Karpas-422 (cell line): ENCODE measurements at places on chromosomes 3 and 15. TPM values are rescaled to one million over a fixed set of nuclear protein-coding genes. Genes with fewer than 3 reads are reported as not detected.

GRCh38 chr15:85753261-85753660, 41.5 kb downstream of the KLHL25 start:
- DNase-seq, result no peak

- no peak for DNase-seq
Measured at GRCh38 chr3:188568736-188569135, 414.8 kb downstream of the LPP start.

The HDGFL3 gene
- total RNA-seq, result not detected in 2 replicates

The ZBBX gene
- total RNA-seq, result not detected in 2 replicates

The CATSPER2 gene
- 5.1 and 6.0 TPM in 2 replicates for total RNA-seq

GRCh38 chr15:26954403-26954802, 16.6 kb upstream of the GABRG3 start:
- DNase-seq, result no peak

GRCh38 chr3:71486831-71487230, 96.7 kb downstream of the FOXP1 start:
- DNase-seq, result no peak

The ZNF502 gene
- not detected in 2 replicates for total RNA-seq

The FAM227B gene
- 4.4 and 7.9 TPM in 2 replicates for total RNA-seq

The CRABP1 gene
- not detected in 2 replicates for total RNA-seq

The CFAP20DC gene
- 0.11 TPM in 1 of 2 replicates, not detected in the other for total RNA-seq

The EPHA6 gene
- not detected in 2 replicates for total RNA-seq

DNA sequence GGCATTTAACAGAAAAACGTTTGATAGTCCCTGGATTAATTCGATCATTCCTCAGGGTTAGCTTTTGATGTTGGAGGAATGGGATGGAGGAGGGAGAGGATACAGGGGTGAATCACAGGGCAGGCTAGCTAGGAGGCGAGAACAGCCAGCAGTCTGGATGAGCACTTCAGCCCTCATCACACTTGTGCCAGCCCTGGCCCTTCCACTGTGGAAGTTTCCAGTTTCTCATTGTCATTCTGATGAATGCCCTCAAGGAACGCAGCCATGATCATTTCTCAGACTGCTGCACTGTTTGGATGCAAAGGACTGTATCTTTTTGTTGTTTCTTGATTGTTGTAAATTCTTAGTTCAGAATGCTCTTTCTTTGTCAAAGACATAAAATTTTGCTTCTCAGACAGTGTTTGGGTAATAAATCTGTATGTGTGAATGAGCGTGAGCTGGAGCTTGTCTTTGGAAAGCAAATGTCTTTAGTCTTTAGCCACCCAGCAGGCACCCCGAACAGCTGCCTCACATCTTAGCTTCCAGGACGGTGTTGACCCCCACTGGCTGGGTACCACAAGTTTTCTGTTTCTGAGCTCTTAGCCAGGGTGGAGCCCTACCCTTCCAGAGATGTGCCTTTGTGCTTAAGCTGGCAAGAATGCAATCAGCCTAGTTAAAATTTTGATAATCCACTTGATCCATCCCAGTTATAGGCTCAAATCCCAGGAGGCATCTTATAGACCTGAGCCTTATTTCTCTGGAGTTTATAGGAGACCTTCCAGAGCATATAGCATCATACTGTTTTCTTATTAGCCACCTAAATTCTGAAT, 121.1 kb downstream of the PDCD6IP start:
- DNase-seq, result no peak

DNA sequence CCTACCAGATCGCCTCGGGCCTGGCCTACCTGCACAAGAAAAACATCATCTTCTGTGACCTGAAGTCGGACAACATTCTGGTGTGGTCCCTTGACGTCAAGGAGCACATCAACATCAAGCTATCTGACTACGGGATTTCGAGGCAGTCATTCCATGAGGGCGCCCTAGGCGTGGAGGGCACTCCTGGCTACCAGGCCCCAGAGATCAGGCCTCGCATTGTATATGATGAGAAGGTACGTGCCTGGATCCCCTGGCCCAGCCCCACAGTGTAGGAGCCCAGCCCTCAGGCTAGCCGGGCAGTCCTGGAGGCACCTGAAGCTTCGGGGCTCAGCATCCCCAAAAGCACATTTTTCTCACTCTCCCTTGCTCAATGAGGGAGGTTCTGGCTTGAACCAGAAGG, 135.8 kb downstream of the LRRK1 start:
- no peak for DNase-seq

DNA sequence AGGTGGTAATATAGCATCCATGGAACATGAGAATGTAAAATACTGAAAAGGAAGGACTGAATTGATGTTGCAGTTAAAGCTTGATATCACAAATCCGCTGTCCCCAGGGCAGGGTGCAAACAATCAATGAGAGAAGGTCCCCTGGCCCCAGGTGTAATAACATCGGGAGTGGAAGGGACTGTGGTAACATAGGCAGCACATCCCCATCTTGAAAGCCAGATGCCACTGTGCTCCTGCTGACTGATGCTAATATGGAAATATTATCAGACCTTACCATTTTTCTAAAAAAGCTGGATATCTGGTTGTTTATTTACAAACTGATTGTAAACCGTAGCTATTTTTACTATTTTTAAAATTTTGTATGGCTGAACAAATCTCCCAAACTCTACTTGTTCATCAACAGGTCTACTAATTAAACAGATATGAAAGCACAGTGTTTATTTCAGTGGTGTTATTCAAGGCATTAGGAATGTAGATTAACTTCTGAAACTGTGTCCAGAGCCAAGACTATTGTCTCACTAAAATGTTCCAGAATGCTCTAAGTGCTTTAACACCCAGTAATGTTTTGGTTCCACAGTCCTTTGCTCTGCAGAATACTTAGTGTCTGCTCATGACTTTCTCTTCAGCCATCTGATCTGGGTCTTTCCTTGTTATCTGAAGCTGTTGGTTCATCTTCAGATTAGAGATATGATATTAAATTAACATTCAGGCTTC, 386.0 kb upstream of the RARB start:
- no peak for DNase-seq
